ENCODE measurements at places on chromosomes 11 and 22.
A peak's percentile ranks its signal among the peaks of the same experiment; 100 is the strongest.

DNA sequence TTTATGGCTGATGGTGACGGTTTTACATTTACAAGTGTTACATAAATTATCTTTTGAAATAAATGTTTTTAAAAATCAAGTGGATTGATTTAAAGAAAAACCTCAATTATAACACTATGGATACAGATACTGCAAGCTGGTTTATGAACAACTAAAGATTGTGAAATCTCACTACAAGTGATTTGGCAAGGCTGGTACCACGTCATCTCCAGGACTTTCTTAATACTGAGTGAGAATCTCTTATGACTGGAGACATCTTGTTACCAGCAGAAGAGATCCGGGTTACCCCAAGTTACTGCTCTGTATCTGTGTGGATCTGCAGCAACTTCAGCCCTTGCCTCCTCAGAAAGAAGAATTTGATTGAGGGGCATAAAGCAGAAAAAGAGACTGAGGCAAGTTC, 452.9 kb downstream of the MN1 start:
- no peak for DNase-seq

GRCh38 chr11:73942010-73942409, 8.8 kb upstream of the DNAJB13 start:
- DNase-seq, result no peak

GRCh38 chr11:45662665-45663485, 2.5 kb downstream of the CHST1 start:
- no peak for DNase-seq

- no peak for DNase-seq
Measured at GRCh38 chr11:15985127-15985859, 371.1 kb downstream of the SOX6 start.

- no peak for DNase-seq
Measured at GRCh38 chr11:70486026-70486415, 87.7 kb downstream of the CTTN start.

- no peak for DNase-seq
Measured at GRCh38 chr11:115981104-115981481, 476.9 kb upstream of the CADM1 start.

DNA sequence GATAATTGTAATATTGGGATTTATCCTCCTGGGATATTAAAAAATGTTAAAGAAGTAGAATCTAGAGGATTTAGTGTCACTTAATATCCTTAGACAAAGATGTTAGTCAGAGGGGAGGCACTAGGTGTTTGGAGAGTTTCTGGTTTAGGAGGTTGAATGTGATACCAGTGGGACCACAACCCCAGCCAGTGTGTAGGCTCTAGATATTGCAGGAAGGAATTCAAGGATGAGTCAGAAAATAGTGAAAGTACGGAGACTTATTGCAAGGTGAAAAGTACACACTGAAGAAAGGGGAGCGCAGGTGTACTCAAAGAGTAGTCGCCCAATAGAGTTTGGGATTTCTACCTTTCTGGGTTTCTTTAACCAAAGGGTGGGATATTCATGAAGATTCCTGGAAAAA, 5.7 kb upstream of the TMEM41B start:
- no peak for DNase-seq

GRCh38 chr22:20425566-20426258, 11.9 kb downstream of the SCARF2 start:
- no peak for DNase-seq

GRCh38 chr11:39192671-39193070, 2266.8 kb downstream of the LRRC4C start:
- no peak for DNase-seq

- no peak for DNase-seq
Measured at GRCh38 chr22:38706901-38707195, 1.1 kb downstream of the GTPBP1 start.

- no peak for DNase-seq
Measured at GRCh38 chr11:824292-824880, 3.3 kb upstream of the CRACR2B start.

GRCh38 chr11:16713594-16713993, 24.9 kb upstream of the C11orf58 start:
- DNase-seq, result no peak

- no peak for DNase-seq
Measured at GRCh38 chr11:111510311-111510710, 1.9 kb downstream of the BTG4 start.

DNA sequence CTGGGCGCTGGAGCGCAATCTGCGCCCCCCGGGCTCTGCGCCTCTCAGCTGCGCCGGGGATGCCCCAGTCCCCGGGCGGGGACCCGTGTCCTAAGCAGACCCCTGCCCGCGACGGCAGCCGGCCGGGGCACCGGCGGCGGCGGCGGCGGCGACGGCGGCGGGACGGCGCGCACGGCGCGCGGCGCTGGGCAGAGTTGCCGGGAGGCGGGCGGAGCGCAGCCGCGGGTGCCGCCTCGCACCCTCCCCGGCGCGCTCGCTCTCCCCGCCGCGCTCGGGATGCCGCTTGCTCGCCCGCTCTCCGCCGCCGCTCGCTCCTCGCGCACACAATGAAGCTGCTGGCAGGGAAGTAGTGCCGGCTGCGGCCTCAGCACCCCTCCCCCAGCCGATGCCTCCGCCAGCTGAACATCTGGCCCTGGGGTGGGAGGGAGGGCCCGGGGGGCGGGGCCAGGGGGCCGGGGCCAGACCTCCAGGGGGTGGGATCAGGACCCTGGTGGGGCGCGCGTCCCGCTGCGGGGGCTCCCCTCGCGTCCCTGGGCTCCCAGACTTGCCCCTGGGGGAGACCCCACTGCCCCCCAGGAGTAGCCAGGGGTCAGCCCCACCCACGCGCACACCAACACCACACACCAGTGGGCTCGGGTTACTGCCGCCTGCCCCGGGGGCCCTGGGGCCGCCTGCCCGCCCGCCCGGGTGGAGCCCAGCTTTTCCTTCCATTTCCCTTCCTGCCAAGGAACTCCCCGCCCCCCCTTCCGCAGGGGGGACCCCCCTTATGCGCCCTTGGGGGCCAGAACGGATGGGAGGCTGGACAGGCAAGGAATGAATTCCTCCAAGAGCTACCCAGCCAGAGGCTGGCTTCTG, at the start of gene RCOR2:
Gene RCOR2 (minus strand): TSS at position 328 of the 855 bp plus-strand sequence. CDS start 708 bp downstream, outside the sequence.
- peak; percentile 51 for DNase-seq

DNA sequence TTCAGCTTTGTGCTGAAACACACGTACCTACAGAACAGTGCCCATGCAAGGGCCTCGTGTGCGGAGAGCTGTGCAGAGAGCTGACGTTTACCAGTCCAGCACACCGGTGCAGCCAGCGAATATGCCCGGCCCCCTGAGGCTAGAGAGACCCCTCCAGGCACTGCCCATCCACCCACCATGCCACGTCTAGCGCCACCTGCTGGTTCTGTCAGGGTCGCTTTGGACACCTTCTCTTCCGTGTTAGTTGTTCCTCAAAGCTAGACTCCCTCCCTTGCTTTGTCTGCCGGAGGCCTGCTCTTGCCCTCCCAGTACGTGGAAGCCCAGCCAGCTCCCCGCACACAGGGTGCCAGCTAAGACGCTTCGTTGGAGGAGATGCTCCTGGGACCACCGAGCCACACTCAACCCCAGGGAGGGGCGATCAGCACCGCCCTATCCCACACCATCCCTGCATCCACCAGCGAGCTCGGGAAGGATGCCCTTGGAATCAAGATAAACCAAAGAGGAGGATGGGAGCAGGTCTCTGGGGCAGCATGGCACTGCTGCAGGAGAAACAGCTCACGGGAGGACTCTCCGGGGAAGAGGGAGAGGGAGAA, 43.4 kb downstream of the CPT1A start:
- DNase-seq, result no peak

DNA sequence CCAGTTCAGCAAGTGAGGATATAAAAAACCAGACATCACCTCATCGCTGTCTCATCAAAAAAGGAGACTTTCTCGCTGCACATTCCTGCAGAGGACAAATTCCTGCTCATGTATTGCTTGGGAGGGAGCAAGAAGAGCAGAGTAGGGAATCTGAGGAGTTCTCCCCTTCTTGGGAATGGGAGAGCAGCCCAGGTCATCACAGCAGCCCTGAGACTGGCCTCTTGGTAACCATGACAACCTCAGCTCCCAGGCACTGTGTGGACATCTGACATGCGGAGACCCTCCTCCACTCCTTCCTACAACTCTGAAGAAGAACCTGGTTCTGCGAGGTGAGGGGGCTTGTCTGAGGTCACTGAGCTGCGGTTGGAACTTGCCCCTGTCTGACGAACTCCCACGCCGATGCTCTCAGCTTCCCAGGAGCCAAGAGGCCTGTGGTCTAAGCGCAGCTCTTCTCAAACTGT, 17.9 kb downstream of the RFPL1 start:
- no peak for DNase-seq

DNA sequence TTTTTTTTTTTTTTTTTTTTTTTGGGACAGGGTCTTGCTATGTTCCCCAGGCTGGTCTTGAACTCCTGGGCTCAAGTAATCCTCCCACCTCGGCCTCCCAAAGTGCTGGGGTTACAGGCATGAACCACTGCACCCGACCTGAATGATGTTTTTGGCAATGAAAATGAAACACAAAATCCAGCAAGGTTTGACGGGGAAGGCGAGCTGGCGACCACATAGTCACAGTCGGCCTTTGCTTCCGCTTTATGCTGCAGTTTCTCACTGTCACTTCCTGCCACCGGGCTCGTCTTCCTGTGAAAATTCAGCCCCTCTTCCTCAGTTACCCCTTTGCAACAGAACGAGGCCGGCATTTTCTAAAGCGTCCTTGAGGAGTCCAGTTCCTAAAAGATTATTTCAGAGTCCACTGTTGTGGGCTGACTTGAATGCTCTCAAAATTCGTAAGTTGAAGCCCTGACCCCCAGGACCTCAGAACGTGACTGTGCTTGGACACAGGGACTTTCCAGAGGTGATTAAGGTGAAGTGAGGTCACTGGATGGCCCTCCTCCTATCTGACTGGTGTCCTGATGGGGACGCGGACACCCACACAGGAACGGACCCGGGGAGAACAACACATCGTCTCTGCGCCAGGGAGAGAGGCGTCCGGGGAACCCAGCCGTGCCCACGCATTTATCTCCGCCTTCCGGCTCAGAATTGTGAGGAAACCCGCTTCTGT, 2.9 kb upstream of the BID start:
- no peak for DNase-seq

DNA sequence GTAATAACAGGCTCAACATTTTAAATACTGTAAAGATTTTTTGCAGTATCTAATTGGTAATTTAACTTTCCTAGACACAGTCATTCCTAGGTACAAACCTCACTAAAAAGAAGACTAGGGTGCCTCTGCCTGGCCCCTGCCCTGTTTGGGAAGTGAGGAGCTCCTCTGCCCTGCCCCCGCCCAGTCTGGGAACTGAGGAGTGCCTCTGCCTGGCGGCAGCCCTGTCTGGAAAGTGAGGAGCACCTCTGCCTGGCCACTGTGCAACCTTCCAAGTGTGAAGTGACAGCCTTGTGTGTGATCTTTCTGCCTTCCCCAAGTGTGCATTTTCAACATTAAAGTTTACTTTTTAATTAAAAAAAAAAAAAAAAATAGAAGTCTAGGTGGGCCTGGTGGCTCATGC, 4.2 kb downstream of the CHORDC1 start:
- DNase-seq, result no peak

DNA sequence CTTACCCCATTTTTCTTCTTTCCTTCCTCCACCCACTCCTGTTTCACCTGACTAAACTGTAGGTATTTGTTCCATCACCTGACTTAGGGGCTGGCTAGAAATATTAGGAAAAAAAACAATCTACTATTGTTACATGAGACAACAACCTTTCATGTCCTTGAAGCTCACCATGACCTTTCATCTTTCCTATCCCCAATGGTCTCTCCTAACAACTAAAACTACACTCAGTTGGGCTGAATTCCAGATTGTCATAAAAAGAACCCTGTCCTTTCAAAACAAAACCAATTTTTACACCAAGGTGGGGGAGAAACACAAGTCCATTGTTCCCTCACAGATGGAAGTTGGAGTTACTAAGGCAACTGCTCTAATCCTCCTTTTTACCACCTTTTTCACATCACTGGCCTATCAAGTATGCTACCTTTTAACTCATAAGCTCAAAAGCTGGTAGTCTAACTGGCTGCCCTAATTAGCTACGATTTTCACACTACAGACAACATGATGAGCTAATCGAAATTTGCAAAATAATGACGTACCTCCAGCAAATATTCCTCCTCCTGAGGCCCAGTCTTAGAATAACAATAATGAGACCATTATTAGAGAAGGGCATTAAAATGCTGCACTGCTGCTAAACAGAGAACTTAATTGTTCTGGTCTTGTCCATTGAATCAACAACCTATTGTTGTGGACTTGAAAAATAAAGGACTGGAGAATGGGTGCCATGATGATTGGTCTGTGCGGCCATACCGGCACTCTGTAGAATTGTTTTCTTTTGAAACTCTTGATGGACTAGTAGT, 46.5 kb upstream of the SOX6 start:
- DNase-seq, result no peak

GRCh38 chr11:11081288-11081687, 223.4 kb upstream of the ZBED5 start:
- no peak for DNase-seq

DNA sequence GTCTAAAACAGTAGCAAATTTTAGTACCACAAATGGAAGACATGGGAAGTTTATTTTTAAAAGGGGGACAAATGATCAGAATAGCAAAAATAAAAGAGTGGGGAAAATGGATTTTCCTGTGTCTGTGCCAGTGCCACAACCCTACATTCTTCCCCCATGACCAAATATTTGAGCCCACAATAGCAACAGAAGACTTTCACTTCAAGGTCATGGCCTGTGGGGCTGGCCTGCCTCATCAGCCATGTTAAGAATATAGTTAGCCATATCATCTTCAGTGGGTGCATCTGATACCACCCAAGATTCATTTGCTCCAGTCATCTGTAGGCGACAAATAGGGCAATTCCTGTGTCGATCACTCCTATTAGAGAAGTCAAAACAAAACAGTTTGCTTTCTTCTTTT, 26.3 kb downstream of the RNF141 start:
- no peak for DNase-seq

DNA sequence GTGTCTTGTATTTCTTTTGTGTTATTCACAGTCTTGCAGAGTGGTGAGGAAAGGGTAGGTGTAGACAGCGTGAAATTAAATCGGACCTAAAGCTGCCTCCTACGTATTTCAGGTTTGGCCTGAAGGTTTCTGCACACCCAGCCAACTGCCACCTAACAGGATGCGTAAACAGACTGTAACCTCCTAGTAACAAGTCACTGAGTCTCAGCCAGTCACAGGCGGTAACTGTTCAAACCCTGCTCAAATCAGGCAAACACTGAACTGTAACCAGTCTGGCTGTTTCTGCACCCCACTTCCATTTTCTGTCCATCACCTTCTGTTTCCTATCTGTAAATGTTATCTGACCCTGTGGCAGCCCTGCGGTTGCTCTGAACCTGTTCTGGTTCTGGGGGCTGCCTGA, 87.1 kb downstream of the ADAMTS15 start:
- DNase-seq, result no peak

- DNase-seq, result no peak
Measured at GRCh38 chr11:47948137-47948536, 32.2 kb upstream of the PTPRJ start.

GRCh38 chr11:67314218-67314617, 10.9 kb downstream of the SSH3 start:
- DNase-seq, result no peak

All from NCI-H2107 (cell line).